ENCODE measurements at places on chromosomes 13 and 19. TPM values are rescaled to one million over a fixed set of nuclear protein-coding genes. Genes with fewer than 3 reads are reported as not detected.

The ARL11 gene
- 0.38 TPM for total RNA-seq

The ZNF556 gene
- 0.03 TPM for total RNA-seq

The ZNF524 gene
- 81.2 TPM for total RNA-seq

The DNMT1 gene
- 136 TPM for total RNA-seq

The RDH8 gene
- not detected for total RNA-seq

The ALOX5AP gene
- 0.41 TPM for total RNA-seq

The MCF2L gene
- total RNA-seq = 53.2 TPM

The NFIX gene
- 32.3 TPM for total RNA-seq

GRCh38 chr13:77213644-77214043 lies 113.2 kb downstream of the MYCBP2 start:
- DNase-seq = no peak

- no peak for DNase-seq
These were observed 3.9 kb downstream of the MATK start for GRCh38 chr19:3782330-3782729.

DNA sequence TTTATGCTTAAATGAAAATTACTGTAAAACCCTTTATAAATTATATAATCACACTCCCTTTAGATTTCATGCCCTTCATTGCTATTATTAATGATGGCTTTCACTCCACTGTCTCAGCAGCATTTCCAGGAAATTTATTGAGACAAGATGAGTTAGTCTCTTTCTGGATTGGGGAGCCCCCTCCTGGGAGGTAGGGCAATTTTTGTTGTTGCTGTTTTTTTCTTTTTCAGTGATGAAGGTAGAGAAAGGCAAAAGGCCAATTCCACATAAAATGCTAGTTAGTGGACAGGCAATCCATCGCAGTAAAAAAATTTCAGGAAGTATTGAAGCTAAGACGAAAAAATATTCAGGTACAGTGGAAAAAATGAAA lies 80.2 kb downstream of the TEX26 start:
- peak; percentile 78 for DNase-seq

- DNase-seq = no peak
These were observed 273.7 kb downstream of the DIAPH3 start for GRCh38 chr13:59890054-59890453.

GRCh38 chr13:112057736-112058518 lies 9.0 kb upstream of the SOX1 start:
- no peak for DNase-seq

GRCh38 chr19:14114854-14115253 lies 2.7 kb downstream of the PRKACA start:
- DNase-seq = no peak

- no peak for DNase-seq
These were observed 114.9 kb downstream of the PCCA start for GRCh38 chr13:100203696-100204367.

DNA sequence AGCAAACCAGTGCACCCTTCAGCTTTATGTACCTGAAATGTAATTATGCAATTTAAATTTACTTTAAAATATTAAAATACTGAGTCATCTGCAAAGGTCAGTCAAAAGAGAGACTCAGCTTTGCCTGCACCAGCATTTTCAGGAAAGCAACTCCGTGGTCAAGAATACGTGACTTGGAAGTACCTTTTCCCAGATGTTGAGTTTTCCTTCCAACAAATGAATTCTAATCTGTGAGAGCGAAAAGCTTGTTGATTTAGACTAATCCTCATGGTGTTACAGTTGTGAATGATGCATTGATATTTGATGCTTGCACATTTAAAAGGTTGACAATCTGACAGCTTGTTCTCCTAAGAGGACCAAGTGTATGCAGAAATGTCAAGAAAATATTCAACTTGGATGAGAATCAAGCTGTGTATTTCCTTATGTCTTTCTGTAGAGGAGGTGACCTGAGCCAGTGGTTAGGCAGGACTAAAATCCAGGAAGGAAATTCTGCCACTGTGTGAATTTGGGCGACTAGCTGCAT lies 270.4 kb downstream of the ABCC4 start:
- no peak for DNase-seq

GRCh38 chr13:26406791-26407190 lies 150.7 kb upstream of the WASF3 start:
- no peak for DNase-seq

DNA sequence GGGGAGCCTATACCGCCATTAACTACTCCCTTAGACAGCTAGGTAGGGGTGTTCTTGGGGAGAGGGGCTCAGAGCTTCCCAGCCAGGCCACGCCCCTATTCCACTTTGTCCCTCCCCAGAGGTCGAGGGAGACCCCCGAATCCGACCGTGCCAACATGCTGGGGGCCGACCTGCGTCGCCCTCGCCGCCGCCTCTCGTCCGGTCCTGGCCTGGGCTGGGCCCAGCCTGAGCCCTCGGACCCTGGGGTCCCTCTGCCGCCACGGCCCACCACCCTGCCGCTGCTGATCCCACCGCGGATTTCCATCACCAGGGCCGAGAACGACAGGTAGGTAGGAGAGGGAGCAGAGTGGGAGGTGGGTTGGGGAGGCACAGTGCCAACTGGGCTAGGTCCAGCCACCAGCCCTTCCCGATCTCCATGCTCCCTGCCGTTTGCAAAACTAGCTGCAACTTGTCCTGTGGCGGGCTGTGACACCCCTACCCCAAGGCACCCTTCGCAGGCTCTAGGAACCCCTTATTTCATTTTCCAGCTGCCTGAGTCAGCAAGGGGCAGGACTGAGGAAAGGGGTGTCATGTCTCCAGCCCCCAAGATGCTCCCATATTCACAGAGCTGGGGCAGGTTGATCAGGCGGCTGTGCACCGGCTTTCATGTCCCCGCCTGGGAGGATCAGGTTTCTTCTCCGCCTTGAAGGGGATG lies 2.6 kb upstream of the PDE4A start:
- DNase-seq = no peak

- DNase-seq = no peak
These were observed 24.5 kb downstream of the ATP4B start for GRCh38 chr13:113633485-113633873.

DNA sequence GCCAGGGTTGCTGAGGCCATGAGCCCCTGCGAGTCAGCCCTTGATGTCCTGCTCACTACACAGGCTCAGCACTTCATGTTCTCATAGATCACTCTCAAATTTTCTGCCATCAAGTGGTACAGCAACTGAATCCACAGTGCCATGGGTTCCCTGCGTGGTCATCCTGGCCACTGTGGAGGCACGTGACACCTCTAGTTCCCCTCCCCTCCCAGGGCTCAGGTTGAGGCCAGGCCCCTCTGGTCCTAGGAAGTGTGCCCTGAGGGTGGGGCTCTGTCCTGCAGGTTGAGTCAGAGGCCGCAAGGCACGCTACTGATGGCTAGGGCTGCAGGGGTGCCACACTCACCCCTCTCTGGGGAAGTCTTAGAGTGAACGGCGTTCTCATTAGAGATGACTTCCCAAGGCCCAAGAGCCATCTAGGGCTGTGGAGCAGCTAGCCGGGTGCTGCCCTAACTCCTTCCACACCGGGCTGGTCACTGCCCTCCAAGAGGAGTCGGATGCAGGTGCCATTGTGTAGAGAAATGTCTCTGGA lies 39.8 kb upstream of the TPM4 start:
- no peak for DNase-seq

DNA sequence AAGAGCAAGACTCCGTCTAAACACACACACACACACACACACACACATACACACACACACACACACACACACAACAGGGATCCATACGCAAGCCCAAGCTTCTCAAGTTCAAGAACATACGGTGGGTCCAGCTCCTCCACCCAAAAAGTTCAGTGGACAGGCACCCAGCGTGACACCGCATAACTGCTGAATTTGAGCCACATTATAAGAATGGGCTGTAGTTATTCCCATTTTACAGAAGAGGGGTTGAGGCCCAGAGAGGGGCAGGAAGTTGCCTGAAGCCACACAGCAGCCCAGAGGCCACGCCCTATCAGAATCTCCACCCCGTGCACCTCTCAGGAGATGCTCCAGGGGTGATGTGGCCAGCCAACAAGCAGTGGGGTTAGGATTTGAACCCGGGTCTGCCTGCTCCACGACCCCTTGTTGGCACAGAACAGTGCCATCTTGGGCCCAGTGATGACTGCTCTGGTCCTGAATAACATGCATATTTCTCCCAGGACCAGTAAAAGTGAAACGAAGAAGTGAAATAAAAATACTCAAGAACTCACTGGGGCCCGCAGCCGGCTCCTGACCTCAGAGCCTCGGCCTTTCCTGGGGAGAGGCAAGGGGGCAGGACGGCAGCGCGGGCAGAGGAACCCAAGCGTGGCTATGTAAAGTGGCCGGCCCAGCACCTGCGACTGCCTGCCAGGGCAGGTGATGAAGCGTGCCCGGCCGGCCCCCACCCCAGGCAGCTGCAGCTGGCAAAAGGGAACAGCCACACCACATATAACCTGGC lies 61.9 kb downstream of the AP1M1 start:
- no peak for DNase-seq

DNA sequence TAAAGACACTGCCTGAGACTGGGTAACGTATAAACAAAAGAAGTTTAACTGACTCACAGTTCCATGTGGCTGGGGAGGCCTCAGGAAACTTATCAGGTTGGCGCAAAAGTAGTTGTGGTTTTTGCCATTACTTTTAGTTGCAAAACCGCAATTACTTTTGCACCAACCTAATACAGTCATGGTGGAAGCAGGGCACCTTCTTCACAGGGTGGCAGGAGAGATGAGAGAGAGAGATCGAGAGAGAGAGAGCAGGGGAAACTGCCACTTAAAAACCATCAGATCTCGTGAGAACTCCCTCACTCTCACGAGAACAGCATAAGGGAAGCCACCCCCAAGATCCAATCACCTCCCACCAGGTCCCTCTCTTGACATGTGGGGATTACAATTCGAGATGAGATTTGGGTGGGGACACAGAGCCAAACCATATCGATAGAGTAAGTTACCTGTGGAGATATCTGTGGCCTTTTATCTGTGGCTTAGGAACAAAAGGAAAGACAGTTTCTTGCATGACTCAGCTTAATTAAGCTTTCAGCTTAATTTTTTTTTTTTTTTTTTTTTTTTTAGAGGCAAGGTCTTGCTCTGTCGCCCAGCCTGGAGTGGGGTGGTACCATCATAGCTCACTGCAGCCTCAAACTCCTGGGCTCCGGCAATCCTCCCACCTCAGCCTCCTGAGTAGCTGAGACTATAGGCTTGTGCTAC lies 7.6 kb upstream of the CABP5 start:
- no peak for DNase-seq

DNA sequence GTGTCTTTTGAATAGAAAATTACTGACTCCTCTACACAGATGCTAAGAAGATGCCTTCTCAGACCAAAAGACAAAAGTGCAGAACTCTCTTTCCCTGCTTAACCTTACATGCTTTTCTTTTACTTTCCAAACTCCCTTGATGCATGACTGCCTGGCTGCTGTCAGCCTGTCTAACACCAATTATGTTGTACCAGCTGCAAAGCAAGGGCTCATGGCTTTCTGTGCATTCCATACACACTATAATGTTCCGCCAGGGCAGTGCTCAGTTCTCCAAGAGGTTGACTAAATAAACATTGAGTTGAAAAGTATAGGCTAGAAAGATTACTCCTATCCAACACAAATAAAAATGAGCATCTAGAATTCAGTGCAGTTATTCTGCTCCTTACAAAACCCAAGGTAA lies 330.4 kb upstream of the NBEA start:
- DNase-seq = no peak

- DNase-seq = no peak
These were observed 214.0 kb upstream of the SOX1 start for GRCh38 chr13:111852725-111853518.

DNA sequence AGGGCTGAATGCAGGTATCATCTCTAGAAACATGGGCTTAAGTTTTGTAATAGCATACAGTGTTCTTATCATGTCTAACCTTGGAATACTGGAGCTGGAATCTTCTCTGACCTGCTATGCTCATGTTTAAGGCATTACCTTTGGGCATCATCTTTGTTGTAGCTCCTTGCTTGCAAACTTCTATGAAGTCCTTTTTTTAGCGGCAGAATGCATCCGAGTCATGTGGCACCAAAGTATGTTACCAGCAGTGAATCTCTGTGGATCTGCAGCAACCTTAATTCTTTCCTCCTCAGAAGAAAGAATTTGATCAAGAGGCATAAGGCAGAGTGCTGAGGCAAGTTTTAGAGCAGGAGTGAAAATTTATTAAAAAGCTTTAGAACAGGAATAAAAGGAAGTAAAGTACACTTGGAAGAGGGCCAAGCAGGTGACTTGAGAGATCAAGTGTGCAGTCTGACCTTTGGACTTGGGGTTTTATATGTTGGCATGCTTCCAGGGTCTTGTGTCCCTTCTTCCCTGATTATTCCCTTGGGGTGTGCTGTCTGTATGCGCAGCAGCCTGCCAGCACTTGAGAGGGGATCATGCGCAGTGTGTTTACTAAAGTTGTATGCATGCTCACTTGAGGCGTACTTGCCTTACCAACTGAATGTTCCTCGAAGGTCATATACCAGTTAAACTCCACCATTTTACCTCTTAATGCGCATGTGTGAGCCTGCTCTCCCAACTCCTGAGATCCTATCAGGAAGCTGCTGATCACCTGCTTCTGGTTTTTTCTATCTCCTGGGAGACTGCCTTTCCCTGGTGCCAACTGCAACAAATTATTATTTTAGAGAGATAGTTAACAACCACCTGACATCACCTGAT lies 115.5 kb downstream of the LACC1 start:
- DNase-seq = peak; percentile 41

DNA sequence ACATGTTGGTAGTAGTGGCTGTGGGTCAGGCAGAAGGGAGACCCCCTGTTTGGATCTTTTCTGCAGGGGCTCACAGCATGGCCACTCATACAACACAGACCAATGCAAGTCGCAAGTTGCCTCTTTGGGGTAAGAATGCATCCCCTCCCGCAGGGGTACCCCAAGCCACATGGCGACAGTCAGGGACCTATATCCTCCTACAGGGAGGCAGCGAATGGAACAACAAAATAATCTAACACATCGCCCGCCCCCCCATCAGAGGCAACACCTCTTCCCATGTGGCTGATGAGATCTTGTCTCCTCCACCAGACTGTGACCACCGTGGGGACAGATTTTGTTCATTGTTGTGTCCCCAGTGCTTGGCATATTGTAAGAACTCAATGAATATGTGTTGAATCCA lies 40.7 kb upstream of the PNMA8B start:
- DNase-seq = no peak

- DNase-seq = peak; percentile 89
These were observed 49.7 kb upstream of the EHD2 start for GRCh38 chr19:47663435-47663910.
